Astrocyte (in vitro differentiated cells and primary cell): ENCODE measurements at places on chromosomes 1 and 21.
A peak's percentile ranks its signal among the peaks of the same experiment; 100 is the strongest.

DNA sequence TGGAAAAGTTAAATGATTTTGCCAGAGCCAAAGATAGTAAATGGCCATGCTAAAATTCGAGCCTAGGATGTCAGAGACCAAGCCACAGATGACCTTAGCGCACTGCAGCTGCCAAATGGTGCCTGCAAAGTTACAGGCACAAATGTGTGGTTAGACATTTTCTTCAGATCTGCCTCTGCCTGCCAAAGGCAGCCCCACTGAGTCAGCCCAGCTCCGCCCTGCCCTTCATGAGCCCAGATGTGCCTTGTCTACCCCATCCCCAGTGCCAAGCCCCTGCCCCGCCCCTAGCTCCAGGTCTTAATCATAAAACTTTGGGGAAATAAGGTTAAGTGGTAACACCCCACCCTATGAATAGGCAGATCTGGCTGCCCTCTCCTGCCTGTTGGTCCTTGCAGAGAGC lies 105.9 kb downstream of the DTL start:
- DNase-seq = no peak

- DNase-seq = no peak
These were observed 67.8 kb downstream of the SLC19A1 start for GRCh38 chr21:45474323-45474950.

- no peak for DNase-seq
These were observed 20.8 kb upstream of the PIK3R3 start for GRCh38 chr1:46153228-46153627.

DNA sequence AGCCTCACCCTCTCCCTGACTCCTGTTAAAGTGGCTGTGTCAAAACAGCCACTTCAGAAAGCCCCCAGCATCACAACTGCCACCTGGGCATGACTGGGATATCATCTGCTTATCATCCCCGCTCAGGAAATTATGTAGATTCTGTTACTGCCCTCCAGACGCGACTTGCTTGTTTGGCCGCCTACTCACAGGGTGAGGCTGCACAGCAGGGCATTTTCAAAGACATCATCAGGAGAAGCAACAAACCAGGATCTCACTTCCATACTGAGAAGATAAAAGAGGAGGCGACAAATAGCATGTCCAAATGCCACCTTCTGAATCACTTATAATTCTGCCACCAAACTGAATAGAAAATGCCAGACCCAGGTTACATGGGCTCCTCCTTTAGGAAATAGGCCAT lies 94.8 kb downstream of the MIS18A start:
- no peak for DNase-seq

- DNase-seq = peak; percentile 69
These were observed 217.4 kb upstream of the KCNK2 start for GRCh38 chr1:214864896-214865688.

DNA sequence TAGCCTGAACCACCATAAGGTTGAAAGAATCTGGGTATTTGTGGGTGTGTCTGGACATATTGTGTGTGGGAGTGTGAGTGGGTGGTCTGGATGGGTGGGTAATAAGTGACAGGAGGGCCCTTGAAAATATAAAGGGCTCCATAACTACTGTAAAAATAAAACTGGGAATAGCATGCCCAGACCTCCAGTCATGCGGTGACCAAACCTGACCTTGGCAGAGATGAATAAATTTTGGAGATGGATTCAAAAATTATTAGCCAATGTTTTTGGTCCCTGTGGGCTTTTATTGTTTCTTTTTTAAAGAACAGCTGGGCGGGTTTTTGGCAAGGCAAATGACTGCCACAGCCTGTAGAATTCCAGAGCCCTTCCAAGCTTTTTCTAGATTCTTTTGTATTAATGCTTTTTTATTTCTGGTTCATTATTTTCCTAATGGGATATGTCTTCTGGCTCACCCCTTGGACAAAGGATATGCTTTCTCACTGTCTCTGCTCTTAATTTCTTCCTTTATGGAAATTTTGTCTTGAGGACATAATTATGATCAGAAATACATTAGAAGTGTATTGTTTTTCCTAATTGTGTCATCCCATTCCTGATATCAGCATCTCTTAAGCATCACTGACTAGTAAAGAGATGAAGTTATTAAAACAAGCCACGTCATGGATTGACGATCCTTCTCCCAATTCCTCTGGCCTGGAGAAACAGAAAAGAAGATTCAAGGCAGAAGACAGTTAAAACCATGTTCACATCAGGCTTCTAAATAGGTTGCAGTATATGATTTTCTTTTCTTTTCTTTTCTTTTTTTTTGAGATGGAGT lies 69.5 kb downstream of the NTMT2 start:
- DNase-seq = no peak

- DNase-seq = no peak
These were observed 192.8 kb downstream of the FCRL5 start for GRCh38 chr1:157359314-157360022.

DNA sequence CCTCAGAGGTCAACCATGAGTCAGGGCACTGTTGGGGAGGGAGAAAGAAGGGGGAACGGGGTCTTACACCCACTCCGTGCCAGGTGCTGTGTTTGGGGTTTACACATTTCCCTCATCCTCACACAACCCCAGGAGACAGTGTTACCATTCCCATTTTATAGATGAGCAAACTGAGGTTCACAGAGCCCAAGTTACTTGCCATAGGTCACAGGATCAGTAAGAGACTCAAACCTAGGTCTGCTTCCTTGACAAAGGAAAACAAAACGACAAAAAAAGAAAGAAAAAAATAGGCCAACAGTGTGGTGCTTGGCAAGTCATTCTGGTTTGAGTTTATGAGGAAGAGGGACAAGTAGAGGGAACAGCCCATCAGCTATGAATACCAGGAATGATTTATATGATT lies 16.3 kb upstream of the CDCP2 start:
- DNase-seq = no peak

- no peak for DNase-seq
These were observed 7.3 kb upstream of the DEDD start for GRCh38 chr1:161139766-161140165.

- DNase-seq = peak; percentile 10
These were observed 148.6 kb downstream of the C1orf21 start for GRCh38 chr1:184535191-184535970.

GRCh38 chr1:30120245-30121000 lies 603.0 kb downstream of the MATN1 start:
- no peak for DNase-seq

DNA sequence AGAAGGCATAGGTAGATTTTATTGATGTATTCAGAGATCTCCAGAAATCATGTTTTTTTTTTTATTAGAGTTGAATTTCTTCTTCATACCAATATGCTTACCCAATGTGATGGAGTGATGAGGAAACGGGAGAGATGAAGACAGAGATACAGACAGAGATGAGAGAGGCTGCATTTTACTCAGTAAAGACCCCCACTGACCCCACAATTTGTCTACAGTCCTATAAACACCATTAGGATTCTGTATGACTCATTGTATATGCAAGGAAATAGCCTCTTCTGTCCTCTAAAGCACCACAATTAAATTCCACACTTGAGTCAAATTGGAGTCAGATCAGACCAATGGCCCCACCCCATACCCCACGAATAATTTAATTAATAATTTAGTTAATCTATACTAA lies 44.0 kb downstream of the RUNX1 start:
- DNase-seq = no peak

DNA sequence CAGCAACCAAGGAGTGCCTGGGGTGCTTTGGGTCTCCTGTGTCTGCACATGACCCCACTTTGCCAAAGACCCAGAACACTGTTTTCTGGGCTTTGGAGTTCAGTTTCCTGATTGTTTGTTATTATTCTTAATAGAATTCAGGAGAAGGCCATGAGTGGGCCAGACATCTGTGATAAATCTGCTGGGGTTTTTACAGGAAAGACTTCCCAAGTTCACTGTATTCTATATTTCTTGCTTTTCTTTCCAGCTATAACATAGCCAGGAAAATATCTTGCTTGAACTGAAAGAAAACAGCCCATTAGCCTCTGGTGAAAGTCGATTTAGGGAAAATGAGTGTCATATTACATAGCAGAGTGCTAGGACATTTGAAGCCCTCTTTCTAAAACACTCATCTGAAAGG lies 345.1 kb upstream of the USP24 start:
- no peak for DNase-seq

DNA sequence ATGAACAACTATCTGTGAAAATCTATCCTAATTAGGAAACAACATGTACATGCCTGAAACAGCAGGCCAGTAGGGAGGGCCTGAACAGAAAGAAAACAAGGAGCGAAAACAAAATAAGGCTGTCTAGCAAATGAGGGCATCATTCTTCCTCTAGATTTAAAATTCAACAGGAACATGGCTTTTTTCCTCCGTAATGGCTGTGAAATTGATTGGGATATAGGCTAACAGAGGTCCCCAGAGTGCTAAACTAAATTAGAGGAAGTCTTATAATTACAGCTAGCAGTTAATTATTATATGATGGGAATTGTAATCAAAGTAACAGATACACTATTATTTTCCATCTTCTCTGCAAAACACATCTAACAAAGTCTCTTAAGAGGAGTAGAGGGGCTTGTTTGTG lies 51.7 kb upstream of the TIAM1 start:
- DNase-seq = no peak

GRCh38 chr21:44378646-44379514 lies 25.5 kb downstream of the TRPM2 start:
- no peak for DNase-seq

- no peak for DNase-seq
These were observed 25.0 kb downstream of the MCOLN2 start for GRCh38 chr1:84971957-84972356.

GRCh38 chr1:204149635-204150565 lies 1.9 kb downstream of the ETNK2 start:
- no peak for DNase-seq

DNA sequence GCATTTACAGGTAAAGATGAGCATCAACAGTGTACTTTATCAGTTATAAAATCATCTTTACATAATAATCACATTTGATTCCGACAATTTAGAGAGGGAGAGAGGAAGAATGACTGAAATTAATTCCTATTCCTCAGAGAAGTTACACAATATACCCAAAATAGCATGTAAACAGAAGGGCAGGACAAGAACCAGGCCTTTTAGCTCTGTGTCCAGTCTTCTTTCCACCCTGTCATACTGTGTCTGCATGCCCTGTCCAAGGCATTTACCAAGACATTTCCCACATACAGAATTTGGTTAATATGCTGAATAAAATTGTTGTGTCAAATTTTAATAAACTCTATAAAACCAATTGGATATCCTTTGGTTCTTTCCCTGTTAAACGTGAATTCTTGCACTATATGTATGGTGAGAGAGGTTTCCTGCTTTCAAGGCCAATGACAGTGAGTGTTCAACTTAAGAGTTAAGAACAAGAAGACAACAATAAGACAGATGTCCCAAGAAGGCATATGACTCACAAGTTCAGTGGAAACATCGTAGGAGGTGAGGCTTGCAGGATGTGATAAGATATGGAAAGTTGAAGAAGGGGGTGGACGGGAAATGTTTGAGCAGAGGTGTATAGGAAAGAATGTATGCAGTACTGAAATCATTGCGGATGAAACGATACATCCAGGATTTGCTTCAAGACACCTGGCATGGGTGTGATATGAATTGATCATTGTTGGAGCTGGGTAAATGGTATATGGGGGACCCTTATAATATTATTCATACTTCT lies 20.8 kb downstream of the LRRC8B start:
- DNase-seq = peak; percentile 81

DNA sequence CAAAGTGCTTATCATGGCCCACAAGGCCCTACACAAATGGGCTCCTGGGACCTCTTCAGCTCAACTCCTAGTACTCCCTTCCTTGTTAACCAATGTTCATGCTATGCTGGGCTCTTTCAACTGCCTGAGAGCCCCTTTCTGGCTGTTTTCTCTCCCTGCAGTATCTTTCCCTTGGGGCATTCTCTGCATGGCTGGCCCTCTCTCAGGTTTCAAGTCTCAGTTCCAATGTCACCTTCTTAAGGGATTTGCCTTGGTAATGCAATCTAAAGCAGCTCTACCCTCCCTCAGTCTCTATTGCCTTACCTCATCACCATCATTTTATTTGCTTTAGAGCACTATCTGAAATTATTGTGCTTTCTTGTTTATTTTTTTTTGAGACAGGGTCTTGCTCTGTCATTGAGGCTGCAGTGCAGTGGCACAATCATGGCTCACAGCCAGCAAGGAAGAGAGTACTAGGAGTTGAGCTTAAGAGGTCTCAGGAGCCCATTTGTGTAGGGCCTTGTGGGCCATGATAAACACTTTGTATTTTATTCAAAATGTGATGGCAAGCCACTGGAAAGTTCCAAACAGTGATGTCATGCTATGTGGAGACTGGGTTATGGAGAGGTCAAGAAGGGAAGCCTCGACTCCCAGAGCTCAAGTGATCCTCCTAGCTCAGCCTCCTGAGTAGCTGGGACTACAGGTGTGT lies 63.4 kb upstream of the SRSF10 start:
- DNase-seq = no peak

- no peak for DNase-seq
These were observed 52.7 kb upstream of the ADARB1 start for GRCh38 chr21:45021428-45022347.

GRCh38 chr21:21712748-21713520 lies 714.7 kb downstream of the NCAM2 start:
- DNase-seq = peak; percentile 77

DNA sequence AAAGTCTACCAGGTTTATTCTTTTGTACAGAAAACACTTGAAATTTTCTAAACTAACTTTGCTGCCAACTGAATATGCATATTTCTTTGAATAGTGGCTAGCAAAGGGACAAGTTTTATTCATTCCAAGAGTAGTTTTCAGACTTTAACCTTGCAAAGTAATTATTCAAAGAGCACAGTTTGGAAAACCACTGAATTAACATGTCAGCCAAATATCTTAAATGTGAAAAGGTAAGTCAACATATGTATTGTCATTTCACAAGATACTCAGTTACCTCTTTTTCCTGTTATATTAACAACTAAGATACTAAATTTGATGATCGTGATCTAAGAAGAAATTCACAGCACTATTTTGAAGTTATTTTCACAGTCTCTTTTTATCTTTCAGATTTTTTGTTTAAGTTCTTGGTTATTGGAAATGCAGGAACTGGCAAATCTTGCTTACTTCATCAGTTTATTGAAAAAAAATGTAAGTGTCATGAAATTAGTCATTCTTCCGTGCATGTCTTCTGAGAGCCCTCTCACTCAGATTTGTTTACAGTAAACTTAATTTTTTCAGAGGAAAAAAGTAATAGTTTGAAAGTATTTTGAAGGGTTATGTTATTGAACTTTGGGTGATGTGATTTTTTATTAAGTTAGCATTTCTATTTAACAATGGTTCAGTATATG lies 15.3 kb downstream of the RAB4A start:
- DNase-seq = no peak

DNA sequence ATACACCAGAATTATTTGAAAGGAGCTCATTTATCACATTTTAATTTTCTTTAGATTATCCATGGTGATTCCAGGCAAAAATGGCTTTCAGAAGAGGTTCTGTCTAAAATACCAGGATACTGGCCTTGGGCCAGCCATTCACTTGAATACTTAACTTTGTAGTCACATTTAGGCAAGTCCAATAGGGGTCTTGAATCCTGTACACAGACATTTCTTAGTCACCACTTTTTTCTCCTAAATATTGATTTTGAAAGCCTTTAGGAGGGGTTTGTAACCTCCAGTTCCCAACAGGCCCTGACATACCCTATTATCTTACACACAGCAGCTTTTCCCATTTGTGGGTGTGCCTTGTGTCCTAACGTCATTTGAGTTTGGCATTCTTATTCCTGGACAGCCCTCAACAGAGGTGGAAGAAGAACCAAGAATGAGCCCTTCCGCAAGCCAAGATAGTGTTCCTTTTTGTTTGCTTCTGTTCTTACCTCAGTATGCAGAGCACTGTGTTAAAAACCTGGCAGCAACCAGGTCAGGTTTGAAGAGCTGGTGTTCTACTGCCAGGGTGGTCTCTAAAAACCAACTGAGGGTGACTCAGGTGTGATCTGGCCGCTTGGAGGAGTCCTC lies 19.5 kb downstream of the MAP3K7CL start:
- peak; percentile 67 for DNase-seq
